ENCODE measurements at places on chromosomes 3 and 15.

DNA sequence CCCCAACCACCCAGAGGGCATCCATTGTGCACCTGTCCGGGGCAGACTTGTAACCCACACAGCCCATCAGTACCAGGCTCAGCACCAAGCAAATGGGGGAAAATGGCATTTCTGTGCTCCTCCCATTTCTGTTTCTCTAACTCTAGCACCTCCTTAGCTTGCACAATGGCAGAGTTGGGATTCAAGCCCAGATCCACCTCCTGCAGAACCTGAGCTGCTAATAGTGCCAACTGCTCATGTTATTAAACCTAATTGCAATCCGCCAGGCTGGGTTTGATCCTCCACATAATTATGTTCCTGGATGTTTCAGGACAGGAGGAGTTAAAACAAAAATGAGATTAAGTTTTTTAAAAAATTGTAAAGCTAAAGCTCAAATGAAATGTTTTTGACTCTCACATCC, 235.0 kb downstream of the OCA2 start:
- DNase-seq = no peak

GRCh38 chr3:12729051-12729651, 29.9 kb downstream of the TMEM40 start:
- no peak for DNase-seq

- DNase-seq = no peak
Observed at GRCh38 chr3:51275111-51275805, 109.8 kb upstream of the MANF start.

DNA sequence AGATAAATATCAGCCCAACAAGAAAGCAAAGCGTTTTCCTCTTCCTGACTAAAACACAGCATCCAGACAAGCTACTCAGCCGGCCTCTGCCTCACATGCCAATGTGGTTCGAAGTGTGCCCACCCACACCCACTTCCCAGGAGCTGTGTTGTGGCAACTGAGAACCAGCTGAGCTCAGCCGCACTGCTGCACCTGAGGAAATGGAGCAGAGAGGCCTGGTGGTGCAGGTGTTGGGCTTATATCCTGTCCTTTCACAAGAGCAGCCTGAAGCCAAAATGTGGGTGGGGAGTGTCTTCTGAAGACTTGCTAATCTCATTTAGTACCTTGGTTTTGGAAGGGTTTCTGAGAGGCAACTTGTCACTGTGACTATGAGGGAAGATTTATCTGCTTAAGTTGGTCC, 23.0 kb upstream of the RETNLB start:
- DNase-seq = no peak

- DNase-seq = no peak
Observed at GRCh38 chr3:42163622-42164244, 72.6 kb downstream of the TRAK1 start.

DNA sequence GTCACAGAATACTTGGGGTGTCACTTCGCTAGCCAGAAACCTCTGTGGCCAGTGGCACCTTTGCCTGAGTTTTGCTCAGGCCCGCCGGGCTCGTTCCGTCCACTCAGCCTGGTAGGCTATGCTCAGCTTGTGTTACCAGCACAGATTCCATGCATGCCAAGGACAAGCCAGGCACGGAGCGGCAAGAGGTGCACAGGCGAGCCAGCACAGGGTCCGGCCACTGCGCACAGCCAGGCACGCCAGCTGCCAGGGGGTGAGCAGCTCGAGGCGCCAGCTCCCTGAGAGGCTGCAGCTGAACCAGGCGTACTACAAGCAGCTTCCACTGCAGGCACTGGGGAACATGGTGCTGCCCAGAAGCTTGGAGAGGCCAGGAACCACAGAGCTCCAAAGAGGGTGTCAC, 14.7 kb downstream of the PCYT1A start:
- no peak for DNase-seq

- DNase-seq = no peak
Observed at GRCh38 chr3:171028779-171029232, 2.3 kb upstream of the SLC2A2 start.

DNA sequence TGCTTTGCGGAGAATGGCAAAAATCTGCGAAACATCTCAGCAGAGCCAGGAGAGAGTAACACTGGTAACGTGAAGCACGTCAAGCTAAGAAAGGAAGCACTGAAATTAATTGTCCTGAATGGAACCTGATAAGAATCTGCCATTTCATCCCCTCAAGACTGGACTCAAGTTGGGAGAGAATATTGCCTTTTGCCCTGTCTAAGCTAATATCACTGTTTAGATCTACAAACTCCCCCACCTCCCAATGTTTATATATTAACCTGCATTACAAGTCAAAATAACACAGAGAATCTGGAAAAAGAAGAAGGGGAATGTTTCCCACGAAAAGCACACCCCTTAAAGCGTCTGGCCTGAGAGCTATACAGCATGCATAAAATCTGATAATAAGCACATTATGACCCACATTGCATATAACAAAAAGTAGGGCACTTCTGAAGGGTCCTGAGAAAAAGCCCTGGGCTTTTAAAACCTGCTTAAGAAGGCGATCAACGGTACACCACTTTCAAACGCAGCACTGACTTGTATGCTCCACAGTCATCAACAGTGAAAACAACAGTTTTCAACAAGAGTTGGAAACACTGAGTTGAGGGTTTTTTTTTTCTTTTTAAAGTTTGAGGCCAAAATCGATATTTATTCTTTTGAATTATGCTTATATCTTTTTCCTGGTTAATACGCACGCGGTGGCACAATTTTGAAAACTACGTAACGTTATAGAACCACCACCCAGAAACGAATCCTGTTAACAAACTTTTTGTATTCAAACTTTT, 1.4 kb upstream of the KAT2B start:
- no peak for DNase-seq

DNA sequence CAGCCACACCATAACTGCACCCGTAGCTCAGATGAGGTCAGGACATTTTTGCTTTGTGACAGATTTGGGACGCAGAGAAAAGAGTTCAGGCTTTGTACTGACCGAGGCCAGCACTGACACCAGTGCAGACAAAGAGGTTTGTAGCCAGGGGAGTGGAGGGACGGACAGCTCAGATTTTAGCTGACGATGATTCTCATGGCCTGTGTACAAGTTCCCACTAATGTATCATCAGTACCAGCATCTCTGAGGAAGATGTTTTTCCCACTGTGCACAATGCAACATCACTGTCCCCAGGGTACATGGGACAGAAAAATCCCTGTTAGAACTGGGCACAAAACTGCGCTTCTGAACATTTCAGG, 112.7 kb downstream of the SLCO3A1 start:
- no peak for DNase-seq

DNA sequence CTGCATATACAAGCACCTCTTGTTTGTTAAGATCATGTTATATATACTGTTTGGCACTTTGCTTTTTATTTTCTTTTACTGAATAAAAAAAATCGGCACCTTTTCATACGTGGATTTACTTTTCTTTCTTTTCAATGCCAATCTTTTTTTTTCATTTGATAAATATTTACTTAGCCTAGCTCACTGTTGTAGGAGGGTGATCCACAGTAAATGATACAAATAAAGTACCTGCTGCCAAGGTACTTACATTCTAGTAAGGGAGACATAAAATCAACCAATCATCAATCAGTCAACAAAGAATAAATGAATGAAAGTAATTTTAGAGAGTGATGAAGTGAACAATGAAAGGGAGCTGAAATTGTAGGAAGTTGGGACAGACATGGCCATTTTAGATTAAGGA, 18.3 kb downstream of the GNB5 start:
- no peak for DNase-seq

DNA sequence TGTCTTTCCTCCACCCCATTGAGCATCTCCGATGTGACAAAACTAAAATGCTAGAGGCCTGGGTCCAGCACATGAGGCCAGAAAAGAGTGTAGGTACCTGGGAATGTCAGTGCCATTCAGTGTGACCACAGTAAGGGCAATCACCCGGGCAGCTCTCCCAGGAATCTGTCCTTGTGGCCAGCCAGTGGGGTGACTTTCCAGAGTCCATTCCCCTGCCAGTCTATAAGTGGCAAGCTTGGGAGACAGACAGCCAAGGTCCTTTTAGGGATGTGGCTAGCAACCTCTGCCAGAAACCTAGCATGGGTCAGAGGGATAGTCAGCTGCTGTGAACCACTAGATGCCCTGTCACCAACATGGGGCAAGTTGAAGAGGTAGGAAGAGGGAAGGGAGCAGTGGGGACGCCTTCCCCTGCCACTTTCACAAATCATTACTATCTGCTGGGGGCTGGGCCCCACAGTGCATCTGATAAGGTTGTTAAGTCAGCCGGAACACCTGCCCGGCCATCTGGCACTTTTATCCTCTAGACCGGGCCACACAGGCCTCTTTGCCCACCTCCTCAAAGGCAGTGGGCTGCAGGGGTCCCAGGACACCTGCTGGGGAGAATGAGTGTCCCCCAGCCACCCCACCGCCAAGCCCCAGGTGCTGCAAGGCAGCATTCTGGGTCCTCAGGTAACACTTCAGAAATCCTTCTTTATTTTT, 24.8 kb upstream of the DET1 start:
- DNase-seq = no peak

- no peak for DNase-seq
Observed at GRCh38 chr3:23219117-23219516, 16.0 kb downstream of the UBE2E2 start.

- DNase-seq = no peak
Observed at GRCh38 chr3:48500656-48501055, 3.3 kb downstream of the SHISA5 start.

- peak; percentile 5 for DNase-seq
Observed at GRCh38 chr3:42803414-42804105, 730 bp downstream of the HIGD1A start.

DNA sequence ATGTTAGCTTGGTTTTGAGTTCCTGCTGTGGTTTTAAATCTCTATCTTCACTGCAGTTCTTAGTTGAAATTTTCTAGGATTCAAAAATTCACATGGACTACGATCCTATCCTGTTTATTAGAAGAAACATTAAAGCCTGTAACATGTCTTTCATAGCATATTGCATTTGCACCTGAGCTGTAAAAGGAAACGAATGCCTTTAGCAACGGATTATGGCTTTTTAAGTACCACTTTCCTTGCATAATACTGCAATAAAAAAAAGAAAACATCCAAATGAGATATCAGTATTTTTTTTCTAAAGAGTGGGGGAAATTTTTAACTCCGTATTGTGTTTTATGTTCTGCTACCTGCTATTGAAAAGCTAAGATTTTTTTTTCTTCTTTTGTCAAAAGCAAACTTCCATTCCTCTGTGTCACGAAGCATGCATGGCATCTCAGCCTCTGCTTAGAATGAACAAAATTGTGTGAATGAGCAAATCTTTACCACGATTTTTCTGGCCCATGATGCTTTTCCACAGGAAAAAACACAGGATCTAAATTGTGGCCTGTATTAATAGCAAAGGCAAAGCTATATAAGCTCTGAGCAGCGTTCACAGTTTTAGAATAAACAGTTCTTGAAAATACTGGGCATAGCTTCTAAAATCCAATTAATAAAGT, 110.0 kb upstream of the CDIN1 start:
- DNase-seq = no peak

DNA sequence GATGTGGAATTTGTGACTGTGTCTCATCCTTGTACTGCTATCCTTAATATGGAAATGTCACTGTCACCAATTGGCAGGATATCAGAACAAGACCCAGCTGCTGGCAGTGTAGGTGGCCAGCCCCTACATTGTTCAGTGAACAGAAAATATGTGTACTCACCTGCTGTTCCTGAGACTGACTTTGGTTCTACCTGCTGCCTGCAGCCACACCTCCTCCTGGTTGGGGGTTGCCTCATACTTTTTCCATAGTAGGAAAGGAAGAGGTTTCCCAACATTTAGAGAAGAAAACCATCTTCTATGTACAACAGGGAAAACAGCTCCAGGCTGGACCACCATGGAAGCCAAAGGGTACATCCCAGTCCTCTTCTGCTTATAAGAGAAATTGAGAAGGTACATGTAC, 35.9 kb downstream of the SLC12A1 start:
- no peak for DNase-seq

- no peak for DNase-seq
Observed at GRCh38 chr3:115790759-115791158, 167.4 kb downstream of the GAP43 start.

- DNase-seq = no peak
Observed at GRCh38 chr3:108462899-108463298, 47.5 kb downstream of the MYH15 start.

DNA sequence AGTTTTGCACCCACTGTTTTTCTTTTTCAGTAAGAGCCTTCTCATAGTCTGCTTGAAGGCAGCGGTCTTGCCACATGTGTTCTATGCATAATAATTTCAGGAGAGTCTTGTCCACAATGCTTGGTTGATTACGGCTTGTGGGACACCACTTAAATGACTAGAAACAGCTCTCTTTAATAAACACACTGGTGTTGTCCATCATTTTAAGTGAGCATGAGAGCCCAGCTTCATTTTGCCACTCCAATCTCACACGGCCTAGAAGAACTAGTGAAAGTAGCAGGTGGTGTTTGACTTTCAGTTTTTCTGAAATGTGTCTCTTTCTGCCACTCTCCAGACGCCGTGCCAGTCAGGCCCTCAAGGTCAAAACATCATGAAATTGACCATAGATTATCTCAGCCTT, 292.1 kb downstream of the LPP start:
- no peak for DNase-seq

DNA sequence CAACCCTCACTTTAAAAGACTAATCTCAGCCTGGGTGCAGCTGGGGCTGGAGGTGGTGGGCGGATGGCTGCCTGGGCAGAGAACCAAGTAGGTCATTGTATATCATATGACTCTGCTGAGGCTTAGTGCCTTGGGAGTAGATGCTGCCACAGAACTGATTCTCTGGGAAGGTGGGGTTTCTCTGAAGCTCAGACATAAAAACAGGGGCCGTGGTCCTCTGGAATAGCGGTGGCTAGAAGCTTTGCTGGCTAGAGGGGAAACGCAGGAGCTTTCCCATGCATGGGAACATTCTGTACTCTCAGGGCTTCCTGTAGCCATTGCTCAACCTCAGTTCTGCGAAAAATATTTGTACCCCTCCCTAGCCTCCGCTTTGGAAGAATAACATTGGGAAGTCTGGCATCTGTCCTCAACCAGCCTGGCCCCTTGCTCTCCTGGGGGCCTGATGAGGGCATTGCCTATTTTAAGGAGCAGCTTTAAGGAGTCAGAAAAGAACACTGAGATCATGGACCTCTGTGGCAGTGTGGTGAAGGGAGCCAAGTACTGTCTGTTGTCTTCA, 14.7 kb downstream of the TIMP4 start:
- DNase-seq = no peak

- DNase-seq = no peak
Observed at GRCh38 chr3:7432610-7433009, 571.7 kb downstream of the GRM7 start.

DNA sequence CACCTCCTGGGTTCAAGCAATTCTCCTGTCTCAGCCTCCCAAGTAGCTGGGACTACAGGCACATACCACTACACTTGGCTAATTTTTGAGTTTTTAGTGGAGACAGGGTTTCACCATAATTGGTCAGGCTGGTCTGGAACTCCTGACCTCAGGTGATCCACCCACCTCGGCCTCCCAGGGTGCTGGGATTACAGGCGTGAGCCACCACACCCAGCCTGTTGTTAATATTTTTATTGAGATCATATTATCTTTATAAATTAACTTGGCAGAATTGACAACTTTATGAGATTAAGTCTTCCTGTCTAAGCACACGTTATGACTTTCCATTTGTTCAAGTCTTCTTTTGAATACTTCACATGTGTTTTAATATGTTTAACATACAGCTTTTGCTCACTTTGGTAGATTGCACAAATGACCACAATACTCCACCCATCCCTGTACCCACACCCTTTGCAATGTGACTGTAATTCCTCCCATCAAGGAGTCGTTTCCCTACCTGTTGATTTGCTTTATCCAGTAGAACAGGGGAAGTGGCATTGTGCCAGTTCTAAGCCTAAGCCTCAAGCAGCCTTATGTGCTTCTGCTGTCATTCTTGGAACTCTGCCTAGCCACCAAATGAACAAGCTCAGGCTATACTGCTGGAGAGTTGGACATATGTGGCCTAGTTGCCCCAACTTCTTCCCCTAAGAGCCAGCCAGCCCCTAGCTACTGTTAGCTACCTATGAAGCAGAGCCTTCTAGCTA, 8.2 kb downstream of the XYLB start:
- no peak for DNase-seq
